ENCODE measurements at places on chromosomes 16 and 17. TPM values are rescaled to one million over a fixed set of nuclear protein-coding genes. Genes with fewer than 3 reads are reported as not detected.

DNA sequence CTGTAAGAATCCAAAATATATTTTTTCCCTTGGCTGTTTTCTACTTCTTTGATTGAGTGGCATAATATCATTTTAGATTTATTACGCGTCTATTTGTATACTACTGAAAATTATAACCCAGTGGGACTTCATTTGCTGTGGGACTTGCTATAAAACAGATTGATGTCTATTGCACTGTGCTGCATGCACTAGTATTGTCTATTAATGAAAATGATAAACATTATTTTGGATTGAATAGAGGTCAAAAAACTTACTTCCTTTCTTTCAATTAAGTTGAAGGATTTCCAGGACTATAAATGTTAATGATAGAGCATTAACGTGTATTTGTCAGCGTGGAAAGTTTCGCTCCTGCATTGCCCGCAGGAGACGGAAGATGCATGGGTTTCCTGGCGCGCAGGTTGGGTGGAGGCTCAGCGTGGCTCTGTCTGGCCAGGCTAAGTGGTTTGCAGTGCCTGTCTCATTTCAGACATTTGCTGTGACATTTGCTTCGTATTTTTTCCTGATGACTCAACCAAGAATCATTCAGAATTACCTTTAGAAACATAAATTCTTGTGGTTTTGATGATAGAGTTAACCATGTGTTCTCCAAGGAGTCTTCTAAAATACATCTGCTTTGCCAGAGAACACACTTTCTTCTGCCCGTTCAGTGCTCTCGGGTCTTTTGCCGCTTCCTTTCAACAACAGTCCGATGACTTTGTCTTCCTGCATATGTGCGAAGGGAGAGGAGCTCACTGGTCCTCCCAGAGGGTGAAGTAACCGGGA is 216.7 kb downstream of the RPTOR start:
- peak; percentile 44 for DNase-seq

The GLTPD2 gene
- total RNA-seq, result not detected

The ARHGAP44 gene
- not detected for total RNA-seq

The MED13 gene
- total RNA-seq, result 63.3 TPM
